ENCODE measurements at places on chromosomes 6 and 20.
A peak's percentile ranks its signal among the peaks of the same experiment; 100 is the strongest.

DNA sequence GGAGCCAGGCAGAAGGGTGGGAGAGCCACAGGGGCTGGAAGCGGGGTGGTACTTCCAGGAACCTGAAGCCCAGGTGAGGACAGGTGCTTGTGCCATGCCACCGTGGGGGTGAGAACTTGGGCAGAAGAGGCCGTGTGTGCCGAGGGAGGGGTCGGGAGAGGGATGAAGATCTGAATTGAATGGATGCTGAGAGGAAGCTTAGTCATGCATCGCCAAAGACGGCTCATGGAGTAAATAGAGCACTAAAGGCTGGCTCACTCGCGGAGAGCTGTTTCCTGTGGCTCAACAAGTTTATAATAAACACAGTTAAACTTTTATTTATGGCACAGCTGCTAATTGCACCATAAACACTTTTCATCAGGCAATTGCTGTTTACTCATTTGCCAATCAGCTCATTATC lies 21.7 kb upstream of the MYT1 start:
- no peaks in the 10 kb centered on the region for H3K36me3 ChIP-seq
- no peaks in the 10 kb centered on the region for H3K4me1 ChIP-seq
- no peak for DNase-seq
- no peaks in the 10 kb centered on the region for H3K27me3 ChIP-seq

- H3K36me3 ChIP-seq = no peaks in the 10 kb centered on the region
- H3K4me1 ChIP-seq = no peaks in the 10 kb centered on the region
- no peak overlapping the region for H3K4me3 ChIP-seq
- DNase-seq = no peak
Measured at GRCh38 chr20:61053487-61053886, 198.6 kb upstream of the CDH4 start.

DNA sequence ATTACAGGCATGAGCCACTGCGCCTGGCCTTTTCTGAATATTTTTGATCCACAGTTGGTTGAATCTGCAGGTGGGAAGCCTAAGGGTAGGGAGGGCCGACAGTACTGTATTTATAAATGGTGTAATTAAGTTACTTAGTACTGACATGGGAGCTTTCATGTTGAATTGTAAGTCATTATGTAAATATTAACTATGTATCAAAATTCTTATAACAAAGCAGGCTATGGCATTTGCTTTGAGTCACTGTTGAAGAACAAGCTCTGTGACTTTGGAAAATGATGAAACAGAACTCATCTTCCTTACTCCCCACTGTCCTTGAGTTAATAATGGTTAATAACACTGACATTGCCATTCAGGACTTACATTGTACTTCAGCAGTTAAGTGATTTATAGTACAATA lies 63.0 kb upstream of the TXNDC5 start:
- no peak overlapping the region for H3K27ac ChIP-seq
- H3K4me3 ChIP-seq = no peak overlapping the region
- no peaks in the 10 kb centered on the region for H3K36me3 ChIP-seq
- H3K27me3 ChIP-seq = no peaks in the 10 kb centered on the region

- H3K4me3 ChIP-seq = no peak overlapping the region
- DNase-seq = peak; percentile 70
- no peaks in the 10 kb centered on the region for H3K27me3 ChIP-seq
- no peak overlapping the region for H3K27ac ChIP-seq
- no peaks in the 10 kb centered on the region for H3K4me1 ChIP-seq
- no peaks in the 10 kb centered on the region for H3K36me3 ChIP-seq
Measured at GRCh38 chr20:32789896-32790750, 27.9 kb downstream of the DNMT3B start.

DNA sequence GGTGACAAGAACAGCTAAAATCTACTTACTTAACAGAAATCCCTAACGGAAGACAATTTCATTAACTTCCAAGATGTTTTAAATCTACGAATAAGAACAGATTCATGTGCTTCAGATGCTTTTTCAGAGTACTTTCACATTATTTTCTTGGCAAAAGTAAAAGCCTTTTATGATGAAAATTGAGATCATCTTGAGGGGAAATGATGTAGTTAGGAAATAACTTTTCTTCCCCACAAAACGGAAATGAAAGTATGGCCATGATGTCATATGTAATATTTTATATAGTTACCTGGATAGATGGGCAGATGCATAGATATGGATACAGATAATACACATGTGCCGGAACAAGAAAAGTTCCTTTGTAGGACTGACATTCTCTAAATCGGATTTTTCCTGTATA lies 32.8 kb downstream of the SASH1 start:
- H3K4me1 ChIP-seq = no peaks in the 10 kb centered on the region
- no peak overlapping the region for H3K4me3 ChIP-seq
- H3K27ac ChIP-seq = no peak overlapping the region
- no peaks in the 10 kb centered on the region for H3K36me3 ChIP-seq

DNA sequence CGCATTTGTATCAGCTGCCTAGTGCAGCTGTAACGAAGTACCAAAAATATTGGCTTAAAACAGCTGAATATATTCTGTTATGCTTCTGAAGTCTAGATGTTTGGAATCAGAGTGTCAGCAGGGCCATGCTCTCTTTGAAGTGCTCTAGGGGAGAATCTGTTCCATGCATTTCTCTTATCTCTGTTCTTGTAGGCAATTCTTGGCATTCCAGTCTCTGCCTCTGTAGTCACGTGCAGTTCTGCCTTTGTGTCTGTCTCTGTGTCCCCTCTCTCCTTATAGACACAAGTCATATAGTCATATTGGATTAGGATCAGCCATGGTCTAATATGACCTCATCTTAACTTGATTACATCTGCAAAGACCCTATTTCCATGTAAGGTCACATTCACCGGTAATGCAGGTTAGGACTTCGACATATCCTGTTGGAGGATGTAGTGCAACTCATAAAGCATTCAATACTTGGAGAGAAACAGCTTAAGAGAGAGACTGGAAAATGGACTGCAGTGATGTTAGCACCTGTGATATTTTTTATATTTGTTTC lies 18.6 kb downstream of the FAM83B start:
- DNase-seq = no peak
- H3K27ac ChIP-seq = no peak overlapping the region
- no peaks in the 10 kb centered on the region for H3K27me3 ChIP-seq
- no peak overlapping the region for H3K4me3 ChIP-seq
- H3K4me1 ChIP-seq = no peaks in the 10 kb centered on the region

DNA sequence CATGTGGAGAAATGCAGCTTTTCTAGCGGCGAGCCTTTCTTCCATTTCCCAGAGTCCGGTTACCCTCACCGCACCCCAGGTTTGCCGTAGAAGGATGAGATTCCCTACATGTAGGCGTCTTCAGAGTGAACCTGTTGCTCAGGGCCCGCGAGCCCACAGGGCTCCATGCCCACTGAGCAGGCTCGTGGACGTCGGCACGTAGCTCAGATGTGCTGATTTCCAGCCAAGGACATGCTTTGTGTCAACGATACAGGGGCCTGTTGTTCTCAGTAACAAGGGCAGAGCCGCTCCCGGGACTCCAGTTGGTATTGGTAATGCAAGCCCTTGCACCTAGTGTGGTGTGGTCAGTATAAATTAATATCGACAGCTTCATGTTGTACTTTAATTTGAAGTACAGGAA lies 159.6 kb downstream of the MTHFD1L start:
- no peaks in the 10 kb centered on the region for H3K27me3 ChIP-seq
- no peaks in the 10 kb centered on the region for H3K4me1 ChIP-seq
- DNase-seq = no peak

DNA sequence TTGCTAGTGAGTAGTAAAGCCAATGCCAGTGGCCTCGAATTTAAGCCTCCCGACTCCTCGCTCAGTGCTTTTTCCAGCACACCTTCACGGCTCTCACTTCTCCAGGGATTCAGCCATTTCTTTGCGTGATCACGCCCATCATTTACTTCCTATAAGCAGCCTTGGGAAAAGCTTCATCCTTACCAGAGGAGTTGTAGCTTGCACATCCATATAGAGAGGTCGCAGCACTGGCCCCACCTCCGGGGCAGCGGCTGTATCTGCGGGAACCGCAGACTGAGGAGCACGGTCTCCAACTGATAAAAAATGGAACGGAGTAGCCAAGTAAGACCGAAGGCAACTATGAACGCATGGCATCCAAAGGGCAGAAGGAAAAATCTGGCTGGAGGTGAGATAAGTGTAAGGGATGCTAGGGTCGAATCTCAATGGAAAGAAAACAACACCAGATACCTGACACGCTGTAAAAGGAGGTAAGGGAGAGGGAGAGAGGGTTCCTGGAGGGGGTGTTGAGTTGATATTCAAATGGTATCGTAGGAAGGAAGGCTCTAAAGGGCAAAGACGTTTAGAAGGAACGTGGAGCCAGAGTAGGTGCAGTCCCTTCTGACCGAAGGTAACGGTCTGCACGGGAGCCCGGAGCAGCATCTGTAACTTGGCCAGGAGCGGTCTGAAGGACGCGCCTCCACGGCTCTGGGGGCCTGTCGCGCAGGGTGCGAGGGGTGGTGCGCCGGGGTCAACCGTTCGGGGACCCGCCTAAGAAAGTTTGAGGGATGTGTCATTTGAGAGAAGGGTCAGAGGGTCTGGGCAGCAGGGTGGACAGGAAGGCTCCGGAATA lies 640 bp downstream of the NFS1 start:
- H3K4me1 ChIP-seq = no peaks in the 10 kb centered on the region
- H3K36me3 ChIP-seq = no peaks in the 10 kb centered on the region
- H3K4me3 ChIP-seq = peak overlapping the region; percentile 78

GRCh38 chr6:4849226-4850022 lies 73.2 kb downstream of the CDYL start:
- no peaks in the 10 kb centered on the region for H3K36me3 ChIP-seq
- H3K4me3 ChIP-seq = no peak overlapping the region
- H3K27me3 ChIP-seq = no peaks in the 10 kb centered on the region
- peaks cover 6% of the 10 kb centered on the region for H3K4me1 ChIP-seq

DNA sequence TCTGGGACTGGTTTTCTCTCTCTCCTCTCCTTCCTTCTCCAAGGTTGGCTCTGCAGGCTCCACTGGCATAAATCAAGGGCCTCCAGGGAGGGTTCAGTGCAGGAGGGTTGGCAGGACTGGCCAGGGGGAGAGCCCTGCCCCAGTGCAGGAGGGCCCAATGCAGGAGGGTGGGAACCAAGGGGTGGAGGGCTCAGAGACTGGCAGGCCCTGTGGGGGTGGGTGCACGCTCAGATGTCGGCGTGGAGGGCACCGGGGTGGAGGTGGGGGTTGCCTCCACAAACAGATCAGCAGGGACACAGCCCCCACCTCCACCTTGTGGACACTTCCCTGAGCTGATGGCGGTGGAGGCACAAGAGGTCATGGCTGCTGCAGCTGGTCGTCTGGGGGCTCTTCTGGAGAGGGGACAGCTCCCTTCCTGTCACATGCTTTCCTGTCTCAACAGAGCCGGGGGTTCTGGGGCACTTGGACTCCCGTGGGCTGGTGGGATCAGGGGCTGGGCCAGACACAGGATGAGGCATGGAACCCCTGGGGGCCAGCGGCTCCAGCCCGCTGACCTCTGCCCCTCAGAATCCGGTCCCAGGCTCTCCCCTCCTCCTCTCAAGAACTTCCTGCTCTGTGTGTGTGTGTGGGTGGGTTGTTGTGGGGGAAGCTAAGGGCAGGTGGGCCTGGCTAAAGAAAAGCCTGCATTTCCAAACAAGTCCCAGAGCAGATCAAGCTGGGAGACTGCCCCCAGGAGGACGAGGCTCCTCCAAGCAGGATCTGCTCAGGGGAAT lies 2.7 kb upstream of the ABHD16B start:
- H3K4me3 ChIP-seq = no peak overlapping the region
- DNase-seq = peak; percentile 53
- H3K27me3 ChIP-seq = no peaks in the 10 kb centered on the region

DNA sequence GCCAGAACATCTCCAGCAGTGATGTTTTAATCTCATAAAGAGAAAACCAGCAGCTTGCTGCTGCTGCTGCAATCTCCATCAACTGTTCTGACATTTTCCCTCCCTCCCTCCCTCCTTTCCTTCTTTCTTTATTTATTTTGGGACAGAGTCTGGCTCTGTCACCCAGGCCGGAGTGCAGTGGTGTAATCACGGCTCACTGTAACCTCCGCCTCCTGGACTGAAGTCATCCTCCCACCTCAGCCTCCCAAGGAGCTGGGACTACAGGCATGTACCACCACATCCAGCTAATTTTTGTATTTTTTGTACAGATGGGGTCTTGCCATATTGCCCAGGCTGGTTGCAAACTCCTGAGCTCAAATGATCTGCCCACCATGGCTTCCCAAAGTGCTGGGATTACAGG lies 5.7 kb downstream of the ELOVL5 start:
- H3K27ac ChIP-seq = no peak overlapping the region
- no peaks in the 10 kb centered on the region for H3K36me3 ChIP-seq
- no peak overlapping the region for H3K4me3 ChIP-seq
- H3K4me1 ChIP-seq = no peaks in the 10 kb centered on the region
- H3K27me3 ChIP-seq = no peaks in the 10 kb centered on the region
- DNase-seq = no peak

DNA sequence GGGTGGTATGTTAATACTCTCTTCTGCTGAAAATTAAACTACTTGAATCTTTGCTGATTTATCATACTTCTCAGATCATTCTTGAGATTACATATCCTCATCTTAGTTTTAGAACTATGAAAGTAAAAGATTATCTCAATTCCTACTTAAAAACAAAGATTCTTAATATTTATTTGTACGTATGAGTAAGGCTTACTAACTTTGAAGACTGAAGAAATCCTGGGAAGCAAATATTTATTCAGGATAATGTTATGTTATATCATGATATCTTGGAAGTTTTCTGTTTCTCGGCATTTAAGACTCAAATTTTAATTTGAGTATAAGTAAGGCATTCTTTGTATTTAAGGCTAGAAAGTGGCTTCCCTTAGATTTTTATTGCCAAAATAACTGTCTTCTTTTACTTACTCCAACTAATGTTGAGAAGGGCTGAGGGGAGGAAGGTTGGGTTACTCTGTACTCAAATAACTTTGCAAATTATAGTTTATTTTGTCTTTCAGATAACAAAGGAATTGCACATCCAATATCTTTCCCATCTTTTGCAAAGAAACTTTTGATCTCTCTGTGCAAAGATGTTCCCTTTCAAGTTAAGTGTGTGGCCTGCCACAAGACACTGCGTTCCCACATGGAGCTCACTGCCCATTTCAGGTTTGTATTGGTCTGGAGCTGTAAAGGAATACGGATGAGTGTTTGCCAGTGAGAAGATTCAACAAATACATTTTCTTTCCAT lies 30.5 kb upstream of the BAG2 start:
- no peak for DNase-seq
- H3K4me3 ChIP-seq = no peak overlapping the region
- H3K27me3 ChIP-seq = no peaks in the 10 kb centered on the region
- no peaks in the 10 kb centered on the region for H3K4me1 ChIP-seq
- H3K27ac ChIP-seq = no peak overlapping the region

DNA sequence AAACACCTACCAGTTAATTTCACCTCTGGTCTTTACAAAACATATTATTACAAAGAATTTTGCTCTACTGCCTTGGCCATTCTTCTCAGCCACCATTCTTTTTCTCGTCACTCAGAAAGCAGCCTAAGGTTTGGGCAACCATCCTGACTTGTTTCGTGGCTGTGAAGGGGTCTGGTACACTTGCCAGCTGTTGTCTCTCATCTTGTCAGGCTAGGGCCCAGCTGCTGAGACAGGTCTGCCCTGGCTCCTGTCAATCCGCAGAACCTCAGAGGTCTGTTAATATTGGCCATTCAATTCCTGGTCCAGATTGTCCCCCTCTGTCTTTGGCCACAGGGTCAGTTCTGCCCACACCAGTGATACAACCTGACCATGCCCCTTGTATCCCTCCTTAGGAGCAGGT lies 197.7 kb downstream of the UBE3D start:
- DNase-seq = no peak
- H3K36me3 ChIP-seq = no peaks in the 10 kb centered on the region
- no peaks in the 10 kb centered on the region for H3K27me3 ChIP-seq

- H3K4me3 ChIP-seq = no peak overlapping the region
- peak overlapping the region; percentile 32 for H3K27ac ChIP-seq
- H3K4me1 ChIP-seq = no peaks in the 10 kb centered on the region
- H3K27me3 ChIP-seq = no peaks in the 10 kb centered on the region
- no peak for DNase-seq
Measured at GRCh38 chr20:50762045-50762422, 30.7 kb downstream of the PARD6B start.
